Panc1 (cell line): ENCODE measurements at places on chromosomes 3 and 15. TPM values are rescaled to one million over a fixed set of nuclear protein-coding genes. Genes with fewer than 3 reads are reported as not detected.
A peak's percentile ranks its signal among the peaks of the same experiment; 100 is the strongest.

DNA sequence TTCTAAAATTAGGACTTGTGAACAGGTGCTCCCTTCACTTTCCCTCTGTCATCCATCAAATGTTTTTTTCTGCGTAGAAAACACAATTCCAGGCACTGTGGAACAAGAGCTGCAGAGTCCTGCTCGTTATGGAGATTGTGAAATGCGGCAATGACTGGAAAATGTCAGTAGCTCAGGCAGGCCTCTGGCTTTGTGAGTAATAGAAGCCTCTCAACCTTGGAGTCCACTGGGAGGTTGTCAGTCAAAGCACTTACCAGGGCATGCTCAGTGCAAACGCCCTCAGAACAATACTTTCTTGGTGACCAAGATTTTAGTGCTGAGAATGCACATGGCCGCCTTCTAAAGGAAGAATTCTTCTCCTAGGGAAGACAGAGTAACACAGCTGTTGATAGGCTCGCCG, 26.7 kb upstream of the MED12L start:
- no peaks in the 10 kb centered on the region for H3K36me3 ChIP-seq
- H3K4me1 ChIP-seq: no peaks in the 10 kb centered on the region
- DNase-seq: no peak
- no peak overlapping the region for H3K4me3 ChIP-seq
- H3K27ac ChIP-seq: no peak overlapping the region
- H3K27me3 ChIP-seq: peaks cover 4% of the 10 kb centered on the region

GRCh38 chr3:180018543-180018942, 18.2 kb downstream of the PEX5L start:
- no peak overlapping the region for H3K4me3 ChIP-seq
- no peaks in the 10 kb centered on the region for H3K27me3 ChIP-seq
- no peak overlapping the region for H3K27ac ChIP-seq
- no peaks in the 10 kb centered on the region for H3K4me1 ChIP-seq

DNA sequence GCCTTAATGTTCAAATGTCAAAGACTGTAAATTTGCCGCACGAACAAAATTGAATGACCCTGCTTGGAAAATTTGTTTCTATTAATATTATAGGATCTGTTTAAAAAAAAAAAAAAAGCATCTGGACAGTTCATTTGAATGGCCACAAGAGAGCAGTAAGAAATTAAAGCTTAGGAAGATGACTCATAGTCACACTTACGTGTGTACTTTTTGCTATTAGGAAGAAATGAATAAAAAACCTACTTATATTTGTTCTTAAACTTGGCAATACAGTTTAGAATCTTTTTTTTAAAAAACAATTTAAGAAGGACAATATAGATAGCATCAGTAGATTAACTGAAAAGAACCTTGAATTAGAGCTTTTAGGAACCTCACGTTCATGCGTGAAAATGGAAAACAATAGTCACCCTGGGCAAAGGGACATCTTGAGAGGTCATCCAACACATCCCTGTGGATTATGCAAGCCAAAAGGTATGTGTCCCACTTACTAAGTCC, 621.8 kb downstream of the MECOM start:
- H3K27me3 ChIP-seq: no peaks in the 10 kb centered on the region
- H3K36me3 ChIP-seq: no peaks in the 10 kb centered on the region
- H3K4me3 ChIP-seq: no peak overlapping the region
- H3K27ac ChIP-seq: no peak overlapping the region

DNA sequence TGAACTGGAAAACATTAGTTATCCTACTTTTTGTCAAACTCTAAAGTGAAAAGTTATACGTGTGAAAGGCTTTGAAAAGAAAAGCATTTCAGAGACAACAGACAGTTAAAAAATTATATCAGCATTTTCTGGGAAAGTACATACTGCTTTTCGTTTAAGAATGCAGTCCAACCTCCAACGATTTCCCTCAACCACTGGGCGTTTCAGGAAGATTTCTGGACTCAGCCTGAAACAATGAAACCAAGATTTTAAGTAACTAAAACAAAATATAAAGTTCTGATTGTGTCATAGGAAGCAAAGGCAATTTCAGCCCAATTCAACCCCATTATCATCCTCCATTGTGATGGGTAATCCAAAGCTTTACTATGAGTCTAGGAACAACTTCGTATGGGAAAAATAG, 110.7 kb downstream of the PLD1 start:
- no peaks in the 10 kb centered on the region for H3K36me3 ChIP-seq
- DNase-seq: no peak
- no peaks in the 10 kb centered on the region for H3K4me1 ChIP-seq
- H3K27me3 ChIP-seq: no peaks in the 10 kb centered on the region

Gene GABRR3
- total RNA-seq: not detected

DNA sequence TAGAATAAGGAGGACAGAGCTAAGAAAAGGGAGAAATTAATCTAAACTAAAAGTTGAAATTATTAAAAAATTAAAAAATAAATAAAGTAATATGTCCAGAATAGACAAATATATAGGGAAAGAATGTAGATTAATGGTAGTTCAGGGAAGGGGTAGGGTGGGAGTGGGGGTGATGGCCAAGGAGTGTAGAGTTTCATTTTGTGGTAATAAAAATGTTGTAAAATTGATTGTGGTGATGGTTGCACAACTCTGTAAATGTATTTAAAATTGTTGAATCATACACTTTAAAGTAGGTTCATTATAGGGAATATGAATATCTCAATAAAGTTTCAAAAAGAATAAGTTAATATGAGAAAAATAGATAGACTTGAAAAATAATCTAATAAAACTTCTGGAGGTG, 21.0 kb upstream of the FNDC3B start:
- no peaks in the 10 kb centered on the region for H3K36me3 ChIP-seq
- no peaks in the 10 kb centered on the region for H3K4me1 ChIP-seq
- no peak overlapping the region for H3K4me3 ChIP-seq
- no peaks in the 10 kb centered on the region for H3K27me3 ChIP-seq
- DNase-seq: no peak

GRCh38 chr15:92813485-92813884, 86.6 kb upstream of the CHD2 start:
- H3K36me3 ChIP-seq: no peaks in the 10 kb centered on the region; the same call in 1 of the 2 replicates
- H3K27ac ChIP-seq: peak overlapping the region; percentile 100
- H3K4me1 ChIP-seq: peaks cover 50% of the 10 kb centered on the region
- DNase-seq: no peak
- H3K4me3 ChIP-seq: no peak overlapping the region

Gene TMEM207
- not detected for total RNA-seq

Gene HTR3E
- not detected for total RNA-seq

Gene KIF7
- 6.5 TPM for total RNA-seq

- no peaks in the 10 kb centered on the region for H3K36me3 ChIP-seq
- no peaks in the 10 kb centered on the region; the same call in 1 of the 2 replicates for H3K27me3 ChIP-seq
- no peak overlapping the region for H3K4me3 ChIP-seq
Measured at GRCh38 chr15:62407962-62408361, 242.9 kb upstream of the C2CD4B start.

Gene LXN
- 301 TPM for total RNA-seq
